ENCODE measurements at places on chromosomes 11 and 22.
A peak's percentile ranks its signal among the peaks of the same experiment; 100 is the strongest.

DNA sequence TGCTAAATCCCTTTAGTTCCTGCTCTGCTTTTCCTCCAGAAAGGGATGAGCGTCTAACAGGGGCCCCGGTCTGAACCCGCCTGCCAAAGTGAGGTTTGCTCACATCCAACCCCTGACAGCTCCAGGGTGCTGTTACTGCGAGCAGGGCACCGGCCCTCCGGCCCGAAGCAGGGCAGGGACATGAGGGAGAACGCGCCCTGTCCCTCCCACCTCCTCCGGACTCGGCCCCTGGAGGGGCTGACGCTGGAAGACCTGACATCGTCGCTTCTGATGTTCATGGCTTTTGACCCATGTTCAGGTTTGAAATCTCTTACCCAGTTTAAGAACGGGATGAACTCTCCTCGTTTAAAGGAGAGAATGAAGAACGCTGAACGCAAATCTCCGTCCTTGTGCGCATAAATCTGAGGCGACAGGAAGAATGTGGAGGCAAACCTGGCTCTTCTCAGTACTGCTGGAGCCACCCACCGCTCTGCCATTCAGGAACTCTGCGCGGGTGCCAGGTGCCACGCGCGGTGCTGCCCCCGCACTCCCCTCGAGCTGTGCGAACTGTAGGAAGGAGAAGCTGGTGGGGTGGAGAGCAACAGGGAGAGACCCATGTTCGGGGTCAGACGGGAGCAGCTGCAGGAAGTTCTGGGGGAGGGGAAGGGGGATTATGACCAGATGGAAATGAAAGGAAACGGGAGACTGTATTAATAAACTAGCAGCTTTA is 826 bp upstream of the EEF1G start:
- peak; percentile 31 for DNase-seq

GRCh38 chr11:63761188-63761587 is 7.4 kb downstream of the ZFTA start:
- DNase-seq = peak; percentile 79

DNA sequence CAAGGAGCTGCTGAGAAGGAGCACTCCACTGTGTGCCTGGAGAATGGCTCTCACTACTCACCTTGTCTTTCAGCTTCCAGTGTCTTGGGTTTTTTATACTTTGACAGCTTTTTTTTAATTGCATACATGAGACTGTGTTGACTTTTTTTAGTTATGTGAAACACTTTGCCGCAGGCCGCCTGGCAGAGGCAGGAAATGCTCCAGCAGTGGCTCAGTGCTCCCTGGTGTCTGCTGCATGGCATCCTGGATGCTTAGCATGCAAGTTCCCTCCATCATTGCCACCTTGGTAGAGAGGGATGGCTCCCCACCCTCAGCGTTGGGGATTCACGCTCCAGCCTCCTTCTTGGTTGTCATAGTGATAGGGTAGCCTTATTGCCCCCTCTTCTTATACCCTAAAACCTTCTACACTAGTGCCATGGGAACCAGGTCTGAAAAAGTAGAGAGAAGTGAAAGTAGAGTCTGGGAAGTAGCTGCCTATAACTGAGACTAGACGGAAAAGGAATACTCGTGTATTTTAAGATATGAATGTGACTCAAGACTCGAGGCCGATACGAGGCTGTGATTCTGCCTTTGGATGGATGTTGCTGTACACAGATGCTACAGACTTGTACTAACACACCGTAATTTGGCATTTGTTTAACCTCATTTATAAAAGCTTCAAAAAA is 72.6 kb downstream of the NCAPD3 start:
- no peak for DNase-seq

GRCh38 chr11:104410336-104410735 is 246.4 kb upstream of the PDGFD start:
- no peak for DNase-seq

- no peak for DNase-seq
These were observed 15.6 kb upstream of the C11orf91 start for GRCh38 chr11:33716243-33716642.

DNA sequence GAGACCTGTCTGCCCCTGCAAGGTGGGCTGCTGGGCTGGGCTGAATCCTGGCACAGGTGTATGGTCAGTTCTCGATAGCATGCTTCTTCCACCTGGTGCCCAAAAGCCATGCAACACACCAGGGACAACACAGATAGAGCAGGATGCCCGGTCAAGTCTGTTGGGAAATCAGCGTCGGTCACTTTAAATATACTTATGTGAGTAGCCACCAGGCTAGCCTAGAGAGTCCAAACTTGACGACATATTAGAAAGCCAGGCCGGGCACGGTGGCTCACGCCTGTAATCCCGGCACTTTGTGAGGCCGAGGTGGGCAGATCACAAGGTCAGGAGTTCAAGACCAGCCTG is 8.9 kb downstream of the C1QTNF6 start:
- no peak for DNase-seq

DNA sequence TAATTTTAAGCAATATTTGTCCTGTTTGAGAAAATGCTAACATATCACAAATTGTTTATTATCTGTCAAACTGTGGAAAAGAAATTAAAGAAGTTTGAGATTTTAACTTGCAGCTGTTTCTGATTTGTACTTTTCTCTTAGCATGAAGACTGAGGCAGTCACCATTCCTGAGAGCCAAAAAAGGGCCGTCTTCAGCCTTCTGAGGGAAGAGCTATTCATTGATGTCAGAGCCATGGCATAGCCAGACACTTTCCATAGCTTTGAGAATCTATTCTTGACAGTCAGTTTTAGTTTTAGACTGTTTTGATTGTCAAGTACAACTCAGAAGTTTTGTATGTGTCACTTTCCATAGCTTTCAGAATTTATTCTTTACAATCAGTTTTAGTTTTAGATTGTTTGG is 32.1 kb downstream of the YAP1 start:
- DNase-seq = no peak

DNA sequence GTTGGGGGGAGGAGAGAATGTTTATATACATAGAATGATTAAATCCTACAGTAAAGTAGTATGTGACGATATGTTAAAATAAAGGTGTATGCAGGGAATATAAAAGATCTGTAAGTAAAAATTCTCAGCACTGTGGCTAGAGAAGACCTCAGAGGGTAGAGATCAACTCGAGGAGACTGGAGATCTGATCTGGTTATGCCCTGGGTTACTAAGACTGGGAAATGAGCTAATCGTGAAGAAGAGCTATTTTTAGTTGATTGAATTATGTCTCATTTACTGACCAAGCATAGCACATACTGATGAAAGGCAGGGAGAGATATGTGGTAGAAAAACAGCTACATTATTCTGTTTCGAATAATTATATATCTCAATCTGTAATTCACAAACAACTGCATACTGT is 42.8 kb upstream of the ALKBH3 start:
- no peak for DNase-seq

- no peak for DNase-seq
These were observed 5.3 kb downstream of the GAS2 start for GRCh38 chr11:22671751-22672150.

- DNase-seq = peak; percentile 54
These were observed 19.1 kb downstream of the SPECC1L start for GRCh38 chr22:24289741-24290163.

DNA sequence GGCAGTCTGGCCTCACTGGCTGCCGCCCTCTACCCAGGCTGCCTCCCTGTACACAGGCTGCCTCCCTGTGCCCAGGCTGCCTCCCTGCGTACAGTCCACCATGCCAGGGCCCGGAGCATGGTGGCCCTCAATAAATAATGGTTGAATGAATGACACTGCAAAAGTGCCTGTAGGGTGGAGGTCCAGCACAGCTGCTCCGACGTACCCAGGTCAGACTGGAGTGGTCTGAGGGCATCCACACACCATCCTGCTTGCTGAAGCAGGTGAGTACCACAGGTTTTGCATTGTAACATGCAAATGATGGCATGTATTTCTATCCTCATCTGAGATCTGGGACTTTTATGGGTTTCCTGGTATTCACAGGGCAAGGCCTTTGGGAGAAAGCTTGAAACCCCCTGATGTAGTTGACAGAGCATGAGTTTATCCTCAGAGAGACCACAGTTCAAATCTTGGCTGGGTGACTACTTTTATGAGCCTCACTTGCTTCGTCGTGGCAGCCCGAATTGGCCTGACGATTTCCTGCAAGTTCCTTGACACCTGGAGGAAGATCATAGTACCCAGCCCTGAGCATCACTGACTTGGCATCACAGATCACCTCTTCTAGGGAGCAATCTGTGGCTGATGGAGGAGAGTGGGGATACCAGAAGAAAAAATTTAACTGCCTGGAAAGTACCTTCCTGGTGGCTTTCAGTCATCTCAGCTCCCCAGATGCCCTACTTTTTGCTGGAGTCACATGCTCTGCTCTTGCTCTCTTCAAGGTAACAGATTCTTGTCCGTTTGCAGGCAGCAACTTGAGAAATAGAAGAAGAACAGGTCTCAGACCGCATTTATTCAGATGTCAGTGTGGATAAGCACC is 16.0 kb upstream of the CYB5R3 start:
- no peak for DNase-seq

GRCh38 chr11:62048100-62048499 is 75.7 kb upstream of the INCENP start:
- DNase-seq = no peak

DNA sequence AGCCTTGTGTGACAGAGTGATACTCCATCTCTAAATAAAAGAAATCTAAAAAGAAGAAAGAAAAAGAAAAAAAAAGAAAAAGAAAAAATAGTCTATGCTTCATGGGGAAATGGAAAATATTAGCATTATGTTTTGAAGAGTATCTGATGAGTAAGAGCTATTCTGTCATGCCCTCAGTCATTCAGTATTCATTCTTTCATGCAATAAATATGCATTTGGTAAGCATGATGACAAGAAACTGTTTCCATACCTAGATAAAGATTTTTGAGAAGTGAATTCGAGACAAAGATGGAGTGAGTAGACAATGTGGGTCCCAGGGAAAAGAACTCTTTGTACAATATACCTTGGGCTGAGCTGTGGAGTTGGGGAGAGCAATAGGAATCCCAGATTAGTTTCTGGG is 6.2 kb upstream of the IFTAP start:
- DNase-seq = no peak

GRCh38 chr22:23251445-23252093 is 71.3 kb downstream of the BCR start:
- no peak for DNase-seq

- no peak for DNase-seq
These were observed 1741.9 kb upstream of the RAG2 start for GRCh38 chr11:38339835-38340440.

DNA sequence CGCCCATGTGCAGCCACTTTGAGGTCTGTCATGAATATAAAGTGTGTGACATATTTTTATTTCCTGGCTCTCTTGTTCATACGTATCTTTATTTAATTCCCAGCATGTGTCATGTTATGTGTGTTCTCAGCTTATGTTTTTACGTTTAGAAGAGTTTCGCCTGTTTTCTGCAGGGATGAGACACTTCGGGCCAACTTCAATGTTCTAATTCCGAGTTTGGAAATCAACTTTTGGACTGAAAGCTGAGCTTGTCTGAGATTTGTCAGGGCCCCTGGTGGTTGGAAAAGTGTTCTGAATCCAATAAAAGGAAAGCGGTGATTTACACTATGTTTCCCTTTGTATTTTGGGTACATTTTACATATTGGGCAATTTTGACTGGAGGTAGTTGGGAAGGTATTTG is 810.7 kb downstream of the TBC1D22A start:
- DNase-seq = no peak

- DNase-seq = no peak
These were observed 8.6 kb upstream of the TRIM29 start for GRCh38 chr11:120146413-120147093.

DNA sequence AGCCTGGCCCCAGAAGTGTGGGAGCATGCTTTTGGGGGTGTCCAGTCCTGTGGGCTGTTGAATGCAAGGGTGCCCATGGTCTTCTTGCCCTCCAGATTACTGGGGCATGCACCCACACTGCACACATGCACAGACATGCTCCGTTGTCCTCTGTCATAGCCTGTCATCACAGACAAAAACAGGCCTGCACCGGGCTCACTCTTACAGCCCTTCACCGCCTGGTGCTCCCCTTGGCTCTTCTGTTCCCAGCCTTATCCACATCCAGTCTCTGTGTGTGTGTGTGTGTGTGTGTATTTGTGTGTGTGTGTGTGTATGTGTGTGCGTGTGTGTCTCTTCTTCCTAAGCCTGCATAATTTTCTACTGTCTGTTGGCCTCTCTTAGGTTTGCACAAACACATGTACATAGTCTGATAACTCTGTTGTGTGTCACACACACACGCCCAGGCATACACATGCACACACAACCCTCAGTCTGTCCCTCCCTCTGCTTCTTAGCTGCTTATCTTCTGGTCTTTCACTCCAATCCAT is 23.4 kb upstream of the NECTIN1 start:
- no peak for DNase-seq

GRCh38 chr11:73175551-73176144 is 33.5 kb upstream of the FCHSD2 start:
- DNase-seq = no peak

GRCh38 chr11:20372081-20372626 is 8.6 kb downstream of the HTATIP2 start:
- no peak for DNase-seq

DNA sequence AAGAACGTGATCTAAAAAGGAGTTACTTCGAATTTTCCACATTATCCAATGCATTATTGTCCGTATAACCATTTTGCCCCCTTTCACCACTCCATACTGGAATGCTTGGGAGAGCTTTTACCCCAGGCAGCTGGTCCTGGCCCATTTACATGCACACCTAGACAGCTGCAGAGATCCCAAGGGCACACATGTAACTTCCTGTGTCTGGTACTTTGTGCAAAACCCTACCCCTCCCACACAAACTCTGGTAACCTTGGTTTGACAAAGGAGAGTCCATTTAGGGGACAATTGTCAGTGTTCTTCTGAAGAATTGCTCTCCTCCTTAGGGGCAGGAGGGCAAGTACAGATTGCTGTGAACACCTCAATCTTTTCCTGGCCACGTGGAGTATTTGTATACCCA is 57.3 kb upstream of the SORL1 start:
- no peak for DNase-seq

DNA sequence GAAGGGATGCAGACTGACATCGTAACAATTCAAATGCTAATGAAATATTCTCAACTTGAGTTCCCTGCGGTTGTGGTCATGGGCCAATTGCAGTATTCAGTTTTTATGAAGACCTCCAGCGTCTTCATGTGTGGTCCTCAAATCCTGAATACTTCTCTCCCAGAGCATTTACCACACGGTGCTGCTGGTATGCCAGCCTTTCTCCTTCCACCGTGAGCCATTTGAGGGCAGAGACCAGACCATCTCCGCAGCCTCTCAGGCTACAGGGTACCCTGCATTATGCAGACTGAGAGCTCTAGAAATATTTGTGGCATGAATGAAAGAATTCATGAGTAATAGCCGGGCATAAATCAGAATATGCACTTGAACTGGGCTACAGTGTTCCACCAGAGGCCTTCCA is 289.7 kb downstream of the ST3GAL4 start:
- DNase-seq = no peak

DNA sequence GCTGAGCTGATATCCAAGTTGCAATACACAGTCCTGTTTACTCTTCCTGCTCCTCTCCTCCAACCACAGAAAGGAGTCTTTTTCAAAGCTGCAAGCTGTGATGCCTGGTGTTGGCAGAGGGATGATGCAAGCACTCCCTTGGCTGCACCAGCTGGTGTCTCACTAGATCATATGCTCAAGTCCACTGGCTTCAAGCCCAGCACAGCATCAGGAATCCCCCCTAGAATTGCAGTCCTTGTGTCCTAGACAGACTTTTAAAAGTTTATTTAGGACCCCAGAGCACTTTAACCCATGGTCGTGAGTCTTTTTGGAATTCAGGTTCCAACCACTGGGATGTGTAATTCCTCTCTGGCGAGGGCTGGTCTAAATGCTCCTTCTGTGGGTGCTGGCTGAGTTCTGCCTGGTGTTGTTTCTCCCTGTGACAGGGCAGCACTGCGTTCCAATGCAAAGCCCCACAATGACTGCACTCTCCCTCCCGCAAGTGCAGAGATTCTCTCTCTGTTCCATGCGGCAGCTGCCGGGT is 1.9 kb upstream of the HEPN1 start:
- DNase-seq = no peak

GRCh38 chr22:28029956-28030355 is 110.9 kb upstream of the PITPNB start:
- DNase-seq = no peak

Data from neural progenitor cell (in vitro differentiated cells).